Progenitor cell of endocrine pancreas (in vitro differentiated cells): ENCODE measurements at places on chromosomes 2 and 18. TPM values are rescaled to one million over a fixed set of nuclear protein-coding genes. Genes with fewer than 3 reads are reported as not detected.

GRCh38 chr18:80258640-80259039 lies 11.3 kb upstream of the PARD6G start:
- no peak for DNase-seq

DNA sequence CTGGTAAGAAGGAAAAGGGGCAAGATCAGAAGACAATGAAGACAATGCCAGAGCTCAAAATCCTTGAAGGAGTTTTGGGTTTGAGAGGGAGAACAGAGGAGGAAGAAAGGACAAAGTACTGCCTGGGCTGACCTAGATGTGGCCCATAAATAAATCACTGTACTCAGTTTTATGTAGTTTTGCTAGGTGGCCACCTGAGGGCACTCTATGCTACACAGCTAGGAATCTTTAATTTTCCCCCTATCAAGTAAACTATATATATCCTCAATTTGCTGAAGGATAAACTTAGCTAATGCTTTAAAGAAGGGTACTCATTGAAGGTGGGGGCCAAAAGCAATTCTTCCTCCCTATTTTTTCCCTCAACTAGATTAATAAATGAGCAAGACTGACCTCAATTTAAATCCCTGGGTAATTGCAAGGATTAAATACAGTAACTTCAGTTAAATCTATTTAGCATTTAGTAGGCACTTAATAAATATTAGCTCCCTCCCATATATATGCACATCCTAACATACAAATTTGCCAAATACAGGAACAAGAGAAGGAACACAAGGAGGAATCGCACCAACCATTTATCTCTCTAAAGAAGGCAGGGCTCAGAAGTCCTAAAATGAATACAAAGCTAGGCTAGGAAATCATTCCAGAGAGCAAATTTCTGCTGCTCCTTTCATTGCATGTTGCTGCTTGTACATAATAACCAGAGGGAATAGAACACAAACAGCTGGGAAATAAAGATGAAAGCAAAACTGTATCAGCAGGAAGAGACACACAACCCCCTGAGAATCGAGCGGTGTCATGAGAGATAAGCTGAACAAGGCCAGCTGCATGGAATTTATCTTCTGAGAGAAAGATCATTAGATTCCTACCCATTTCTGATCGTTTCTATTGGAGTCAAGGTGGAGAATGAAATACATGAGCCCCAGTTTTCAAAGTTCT lies 540.1 kb downstream of the NRXN1 start:
- no peak for DNase-seq

GRCh38 chr2:202436626-202437025 lies 60.5 kb downstream of the BMPR2 start:
- no peak for DNase-seq

Gene MAPK4
- total RNA-seq, result 14.8 and 16.3 TPM in 2 replicates

DNA sequence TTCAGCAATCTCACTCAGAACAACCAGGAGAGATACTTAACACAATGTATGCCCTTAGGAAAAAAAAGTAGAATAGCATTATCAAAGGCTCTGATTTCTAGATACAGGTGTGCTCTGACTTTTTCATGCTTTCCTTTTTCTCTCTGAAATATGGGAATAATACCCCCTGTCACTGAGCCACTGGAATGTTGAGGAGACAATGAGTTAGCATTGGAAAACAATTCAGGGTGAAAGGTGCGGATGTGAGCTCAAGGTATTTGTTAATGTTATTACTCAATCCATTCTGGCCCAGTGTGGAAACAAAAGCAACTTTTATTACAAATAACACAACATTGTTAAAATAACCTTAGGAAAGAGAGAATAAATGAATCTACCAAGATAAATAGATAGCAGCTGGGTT lies 228.0 kb downstream of the IKZF2 start:
- no peak for DNase-seq

- DNase-seq, result no peak
These were observed 1.3 kb upstream of the VWA3B start for GRCh38 chr2:98085649-98086048.

Gene DPP4
- total RNA-seq, result 3.2 and 3.3 TPM in 2 replicates

Gene ANKRD30BL
- not detected in 2 replicates for total RNA-seq

- no peak for DNase-seq
These were observed 261.2 kb downstream of the EIPR1 start for GRCh38 chr2:3116371-3116770.

DNA sequence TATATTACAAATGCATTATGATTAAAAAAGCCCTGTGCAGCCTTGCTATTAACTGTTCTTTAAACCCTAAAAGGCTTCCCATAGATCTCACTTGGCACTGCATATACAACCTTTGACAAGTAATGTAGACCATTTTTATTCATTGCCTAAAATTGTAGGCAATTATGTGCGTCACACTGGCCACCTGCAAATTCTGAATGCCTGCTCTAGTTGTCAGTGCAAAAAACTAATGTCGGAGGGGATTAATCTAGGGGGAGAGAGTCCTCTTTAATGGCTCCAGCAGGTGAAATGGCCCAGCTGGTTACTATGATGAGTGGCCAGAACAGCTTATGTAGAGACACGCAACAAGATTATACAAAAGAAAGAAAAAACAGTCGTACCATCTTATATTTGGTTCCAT lies 123.2 kb downstream of the OLA1 start:
- DNase-seq, result no peak
